ENCODE measurements at places on chromosomes 11 and 22.

DNA sequence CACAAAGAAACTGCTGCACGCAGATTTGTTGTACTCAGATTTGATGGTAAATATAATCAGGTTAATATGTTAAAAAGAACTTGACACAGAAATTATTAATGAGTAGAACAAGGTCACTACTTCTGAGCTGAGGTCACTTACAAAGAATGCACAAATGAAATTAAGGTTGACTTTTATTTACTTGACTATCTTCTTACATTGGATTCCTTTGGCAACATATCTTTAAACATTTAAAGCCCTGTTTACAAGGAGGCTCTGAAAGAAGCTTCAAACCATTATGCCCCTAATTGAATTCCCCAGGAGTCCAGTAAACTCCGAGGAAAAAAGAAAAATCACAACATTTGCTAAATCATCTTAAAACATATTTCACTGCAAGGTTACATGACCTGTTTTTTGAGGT, 245.5 kb downstream of the SOX6 start:
- no peak for DNase-seq

GRCh38 chr11:131223198-131223991, 147.0 kb upstream of the NTM start:
- DNase-seq = no peak

DNA sequence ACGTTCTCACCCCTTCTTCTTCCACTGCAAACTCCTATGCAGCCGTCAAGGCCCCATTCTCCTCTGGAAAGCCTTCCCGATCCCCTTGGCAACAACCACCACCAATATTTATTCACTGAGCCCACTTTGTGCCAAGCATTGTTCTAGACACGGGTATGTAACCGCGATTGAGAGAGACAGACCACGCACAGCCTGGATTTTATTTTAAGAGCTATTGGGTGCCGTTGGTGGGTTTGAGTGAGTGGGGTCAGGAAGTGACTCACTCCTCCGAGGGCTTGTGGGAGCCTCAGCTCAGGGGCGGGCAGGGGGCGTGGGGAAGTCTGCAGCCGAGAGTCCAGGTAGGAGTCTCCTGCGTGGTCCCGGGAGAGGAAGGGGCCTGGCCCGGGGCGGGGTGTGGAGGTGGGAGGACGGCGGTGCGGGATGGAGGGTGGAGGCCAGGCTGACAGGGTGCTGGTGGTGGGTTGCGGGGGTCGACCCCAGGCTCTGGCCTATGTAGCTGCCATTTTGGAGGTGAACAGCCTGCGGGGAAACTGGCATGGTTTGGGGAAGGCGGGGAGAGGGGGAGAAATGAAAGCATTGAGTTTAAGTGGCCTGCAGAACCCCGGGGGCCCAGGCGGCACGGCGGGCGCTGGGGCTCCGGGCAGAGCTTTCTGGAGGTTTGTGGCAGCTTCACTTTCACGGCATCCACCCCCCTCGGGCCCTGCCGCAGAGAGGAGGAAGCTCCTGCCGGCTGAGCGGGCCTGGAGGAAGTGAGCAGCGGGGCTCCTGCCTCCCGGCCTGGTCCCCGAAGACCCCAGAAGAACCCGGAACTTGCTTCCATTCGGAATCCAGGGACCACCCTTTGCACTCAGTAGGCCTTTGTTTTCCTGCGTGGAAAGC, 547 bp downstream of the PARVG start:
- DNase-seq = no peak

DNA sequence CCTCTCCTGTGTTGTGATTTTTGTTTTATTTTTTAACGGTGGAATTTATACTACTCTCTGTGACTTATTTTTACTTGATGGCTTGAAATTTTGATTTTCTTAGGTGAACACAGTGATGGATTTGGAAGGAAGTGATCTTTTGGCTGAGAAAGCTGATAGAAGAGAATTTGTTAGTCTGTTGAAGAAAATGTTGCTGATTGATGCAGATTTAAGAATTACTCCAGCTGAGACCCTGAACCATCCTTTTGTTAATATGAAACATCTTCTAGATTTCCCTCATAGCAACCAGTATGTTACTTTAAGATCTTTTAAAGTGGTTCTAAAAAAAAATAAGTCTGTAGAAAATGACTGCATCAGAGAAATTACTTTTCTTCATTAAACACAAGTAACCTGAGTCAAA, 82.1 kb downstream of the HIPK3 start:
- no peak for DNase-seq

DNA sequence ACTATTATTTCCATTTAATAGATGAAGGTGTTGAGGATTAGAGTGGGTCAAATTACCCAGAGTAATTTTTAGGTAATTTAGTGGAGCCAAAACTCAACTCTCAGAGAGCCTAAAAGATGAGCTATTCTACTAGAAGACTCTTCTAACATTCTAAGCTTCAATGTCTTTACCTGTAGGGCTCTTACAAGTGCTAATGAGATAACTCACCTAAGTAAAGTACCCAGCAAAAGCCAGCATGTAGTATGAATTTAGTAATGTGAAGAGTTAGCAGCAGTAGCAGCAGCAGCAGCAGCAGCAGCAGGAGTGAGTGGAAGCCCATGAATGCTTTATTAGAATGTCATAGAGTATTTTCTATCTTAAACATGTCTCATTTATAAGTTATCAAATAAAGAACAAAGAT, 1239.2 kb downstream of the FAM181B start:
- DNase-seq = no peak

GRCh38 chr22:32850591-32851517, 49.3 kb downstream of the TIMP3 start:
- DNase-seq = no peak

- peak; percentile 24 for DNase-seq
Measured at GRCh38 chr11:103601225-103601846, 435.1 kb upstream of the DDI1 start.

GRCh38 chr11:93498161-93498560, 45.0 kb downstream of the SMCO4 start:
- no peak for DNase-seq

GRCh38 chr11:62010935-62011528, 43.6 kb upstream of the FTH1 start:
- no peak for DNase-seq

GRCh38 chr11:16860617-16861016, 122.2 kb downstream of the C11orf58 start:
- no peak for DNase-seq

GRCh38 chr22:27877501-27877900, 41.6 kb downstream of the PITPNB start:
- no peak for DNase-seq

GRCh38 chr11:104546501-104546900, 351.8 kb downstream of the CASP12 start:
- no peak for DNase-seq

GRCh38 chr22:40203572-40203971, 25.8 kb downstream of the TNRC6B start:
- no peak for DNase-seq

GRCh38 chr11:46130286-46130940, 9.2 kb upstream of the PHF21A start:
- DNase-seq = no peak

DNA sequence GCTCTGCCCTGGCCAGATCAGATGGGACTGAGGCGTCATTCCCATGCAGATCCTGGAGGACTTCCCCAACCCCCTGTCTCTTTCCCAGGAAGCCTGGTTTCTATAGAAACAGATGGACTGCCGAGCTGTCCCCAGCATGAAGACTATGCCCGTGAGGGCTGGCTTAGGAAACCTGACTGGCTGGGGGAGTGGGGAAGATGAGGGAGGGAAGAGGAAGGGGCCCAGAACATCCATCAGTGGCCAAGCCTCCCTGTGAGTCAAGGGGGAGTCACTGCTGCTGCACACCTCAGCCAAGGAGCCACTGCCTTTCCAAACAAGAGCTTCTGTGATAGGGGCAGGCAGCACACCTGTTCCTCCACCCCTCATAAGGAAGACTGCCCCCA, 5.8 kb downstream of the TP53I11 start:
- no peak for DNase-seq

DNA sequence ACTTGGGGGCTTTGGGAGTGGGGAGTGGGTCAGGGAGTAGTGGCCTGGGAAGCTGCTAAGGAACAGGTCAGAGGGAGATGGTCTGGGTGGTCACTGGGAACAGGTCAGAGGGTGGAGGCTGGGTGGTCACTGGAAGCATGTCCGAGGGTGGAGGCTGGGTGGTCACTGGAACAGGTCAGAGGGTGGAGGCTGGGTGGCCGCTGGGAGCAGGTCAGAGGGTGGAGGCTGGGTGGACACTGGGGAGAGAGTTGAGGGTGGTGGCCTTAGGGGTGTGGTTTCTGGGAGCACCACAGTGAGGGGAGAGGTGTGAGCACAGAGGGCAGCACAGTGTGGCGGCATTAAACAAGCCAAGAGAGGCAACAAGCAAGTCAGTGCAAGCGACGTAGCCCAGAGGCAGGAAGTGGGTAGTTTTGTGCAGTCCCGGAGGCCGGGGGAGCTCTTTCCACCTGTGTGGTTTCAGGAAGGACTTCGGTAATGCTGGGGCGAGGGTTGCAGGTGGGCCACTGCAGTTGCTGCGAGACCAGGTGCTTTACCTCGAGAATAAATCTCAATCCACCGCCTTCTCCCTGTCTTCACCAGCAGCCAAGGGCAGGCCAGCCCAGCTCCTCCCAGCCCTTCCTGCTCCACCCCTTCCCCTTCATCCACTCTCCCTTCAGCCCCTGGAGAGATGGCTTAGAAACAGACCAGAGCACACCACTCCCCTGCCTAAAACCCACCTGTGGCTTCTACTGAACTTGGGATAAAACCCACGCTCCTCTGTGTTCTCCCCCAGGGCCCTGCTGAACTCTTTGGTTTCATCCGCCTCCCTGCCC, 3.2 kb upstream of the CACNA1I start:
- DNase-seq = no peak

- DNase-seq = no peak
Measured at GRCh38 chr22:46471901-46472721, 65.3 kb downstream of the CELSR1 start.

GRCh38 chr22:41781507-41781906, 19.0 kb upstream of the CCDC134 start:
- no peak for DNase-seq

DNA sequence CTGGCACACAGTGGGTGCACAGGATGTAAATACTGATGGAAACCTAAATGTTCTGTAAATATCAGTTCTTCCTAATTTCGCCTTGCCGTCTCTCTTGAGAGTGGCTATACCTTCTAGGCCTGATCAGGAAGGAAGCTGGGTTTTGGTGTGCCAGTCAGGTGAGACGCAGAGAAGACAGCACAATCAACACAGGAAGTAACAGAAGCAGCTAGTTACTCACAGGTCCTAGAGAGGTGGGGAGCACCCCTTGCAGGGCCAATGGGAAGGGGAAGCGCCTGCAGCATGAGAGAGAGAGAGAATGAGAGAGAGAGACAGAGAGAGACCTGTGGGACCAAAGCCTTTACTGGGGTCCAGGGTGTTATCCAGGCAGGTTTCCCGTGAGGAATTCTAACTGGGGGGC, 80.8 kb downstream of the FBLN1 start:
- DNase-seq = no peak

DNA sequence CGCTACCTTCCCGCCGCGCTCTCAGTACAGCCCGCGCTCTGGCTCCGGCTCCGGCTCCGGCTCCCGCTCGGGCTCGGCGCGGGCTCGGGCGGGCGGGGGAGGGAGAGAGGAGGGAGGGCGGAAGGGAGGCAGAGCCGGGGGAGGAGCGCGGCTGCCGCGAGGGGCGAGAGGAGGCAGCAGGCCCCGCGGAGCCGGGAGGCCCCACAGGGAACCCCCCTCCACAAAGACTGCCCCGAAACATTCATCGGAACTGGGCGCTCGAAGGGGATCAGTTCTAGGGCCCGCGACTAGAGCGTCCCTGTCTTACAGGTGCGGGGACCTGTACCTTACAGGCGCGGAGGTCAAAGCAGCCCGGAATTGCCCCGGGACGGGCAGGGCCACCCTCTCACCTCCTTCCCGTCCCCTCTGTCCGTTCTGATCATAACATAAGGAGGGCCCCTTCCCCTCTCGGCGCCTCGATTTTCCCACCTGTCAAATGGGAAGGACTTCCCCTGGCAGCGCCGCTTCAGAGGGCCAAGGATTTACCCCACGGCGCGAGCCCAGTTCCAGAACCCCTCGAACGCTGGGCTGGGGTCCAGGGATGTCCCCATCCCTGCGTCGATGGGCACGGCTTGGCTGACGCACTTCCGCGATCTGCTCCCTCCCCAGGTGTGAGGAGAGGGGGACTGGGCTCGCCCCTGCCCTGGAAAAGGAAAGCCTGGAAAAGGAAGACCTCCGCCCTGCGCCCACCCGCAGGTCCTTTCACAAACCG, at the start of gene SHISA8:
TSS of gene SHISA8 (minus strand) at position 40 of the 751 bp plus-strand sequence. CDS start 407 bp downstream, outside the sequence.
- DNase-seq = no peak

- DNase-seq = no peak
Measured at GRCh38 chr11:124640666-124641065, 18.0 kb downstream of the TBRG1 start.

DNA sequence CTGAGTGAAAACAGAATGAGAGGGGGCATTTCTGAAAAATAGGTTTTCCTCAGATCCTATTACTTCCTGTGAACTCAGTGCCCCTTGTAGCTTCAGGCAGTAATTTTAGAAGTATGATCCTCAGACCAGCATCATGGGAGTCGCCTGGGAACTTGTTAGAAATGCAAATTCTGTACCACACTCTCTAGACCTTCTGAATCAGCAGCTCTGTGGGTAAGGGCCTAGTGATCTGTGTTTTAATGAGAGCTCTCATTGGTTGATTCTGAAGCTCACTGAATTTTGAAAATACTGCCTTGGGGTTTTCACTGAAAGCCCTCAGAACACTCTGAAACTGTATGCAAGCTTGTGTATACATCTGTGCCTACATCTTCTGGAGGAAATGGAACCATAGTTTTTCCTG, 647.2 kb upstream of the ANO5 start:
- DNase-seq = no peak

DNA sequence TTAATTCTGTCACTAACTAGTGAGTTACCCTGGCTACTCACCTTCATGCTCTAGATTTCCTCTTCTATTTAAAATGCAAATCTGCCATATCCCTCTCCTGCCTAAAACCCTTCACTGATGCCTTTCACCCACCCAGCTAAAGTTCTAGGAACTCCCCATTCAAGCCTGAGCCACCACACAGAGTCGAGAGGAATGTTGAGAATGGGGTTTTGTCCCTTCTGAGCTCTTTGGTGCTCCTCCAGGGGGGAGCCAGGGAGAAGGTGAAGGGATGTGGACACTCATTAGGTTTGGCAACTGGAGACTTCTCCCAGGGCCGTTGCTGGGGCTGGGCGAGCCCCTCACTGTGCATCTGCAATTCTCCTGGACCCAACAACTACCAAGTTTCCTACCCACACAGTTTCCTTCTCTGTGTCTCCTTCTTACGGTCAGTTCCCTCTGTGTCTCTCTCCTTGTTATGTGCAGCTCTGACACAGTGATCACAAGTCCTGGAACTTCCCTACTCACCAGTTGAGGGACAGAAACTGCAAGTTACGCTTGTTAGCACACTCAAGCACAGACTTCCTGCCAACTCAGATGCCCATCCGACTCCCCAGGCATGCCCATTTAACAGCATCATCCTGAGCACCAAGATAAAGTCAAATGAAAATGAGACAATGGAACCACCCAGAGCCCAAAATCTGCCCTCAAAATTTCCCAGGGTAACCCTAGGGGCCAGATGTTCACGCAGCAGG, 6.5 kb upstream of the IL10RA start:
- no peak for DNase-seq

Data from Panc1 (cell line).